ENCODE measurements at places on chromosomes 1 and 21. TPM values are rescaled to one million over a fixed set of nuclear protein-coding genes. Genes with fewer than 3 reads are reported as not detected.

Gene MASP2
- total RNA-seq: 0.15 TPM

Gene PHLDA3
- total RNA-seq: 8.7 TPM

Gene FOXO6
- 0.21 TPM for total RNA-seq

Gene MCOLN3
- total RNA-seq: 0.32 TPM

Gene GPR37L1
- not detected for total RNA-seq

Gene MX2
- total RNA-seq: 10.5 TPM

Gene MOB3C
- 7.6 TPM for total RNA-seq

Gene KRTAP25-1
- total RNA-seq: not detected

Gene TARDBP
- total RNA-seq: 212 TPM

Gene SH2D2A
- 233 TPM for total RNA-seq

Gene DEPDC1
- 13.5 TPM for total RNA-seq

Gene MFN2
- total RNA-seq: 92.6 TPM

Gene TRIM67
- total RNA-seq: not detected

Gene GPR157
- total RNA-seq: 1.9 TPM

Gene OR10Z1
- total RNA-seq: not detected

Gene PCAT6
- total RNA-seq: 0.59 TPM

Gene FNDC10
- 3.2 TPM for total RNA-seq

Gene OR2M3
- total RNA-seq: not detected

Gene CDK18
- 2.5 TPM for total RNA-seq

Gene GBP5
- 99.1 TPM for total RNA-seq

Gene AK4
- total RNA-seq: 125 TPM

Gene KRTAP19-3
- not detected for total RNA-seq

Gene ALDH4A1
- 9.0 TPM for total RNA-seq

Gene FBLIM1
- not detected for total RNA-seq

Gene S100A7
- not detected for total RNA-seq

Gene DHRS3
- 134 TPM for total RNA-seq

Gene SAMSN1
- 92.3 TPM for total RNA-seq

Gene PLA2G2C
- not detected for total RNA-seq

Gene CRYAA
- total RNA-seq: not detected

Gene NGF
- total RNA-seq: not detected

Gene C1QB
- total RNA-seq: not detected

Gene CACNA1S
- not detected for total RNA-seq

Gene CLCNKA
- total RNA-seq: not detected

Gene FCRL6
- 0.21 TPM for total RNA-seq

Gene DIPK1A
- 10.2 TPM for total RNA-seq

Gene GSTM1
- not detected for total RNA-seq

Gene MLLT11
- 4.0 TPM for total RNA-seq

Gene RNF186
- not detected for total RNA-seq

Gene TNFSF4
- total RNA-seq: 23.6 TPM

All from activated CD8-positive, alpha-beta memory T cell treated with anti-CD3 and anti-CD28 coated beads for 36 hours (primary cell).